Heart left ventricle (tissue), 16 donors: ENCODE measurements at places on chromosomes 12 and 14. TPM values are rescaled to one million over a fixed set of nuclear protein-coding genes. Genes with fewer than 3 reads are reported as not detected.

COQ10A gene
- 129 TPM for total RNA-seq

XPOT gene
- 25.2 TPM for total RNA-seq

- H3K4me3 ChIP-seq: no peak overlapping the region
- no peaks in the 10 kb centered on the region for H3K4me1 ChIP-seq
- H3K27ac ChIP-seq: no peak overlapping the region
- H3K27me3 ChIP-seq: no peaks in the 10 kb centered on the region
Observed at GRCh38 chr14:100749967-100750597, 23.4 kb downstream of the DLK1 start.

VRTN gene
- not detected for total RNA-seq

MTERF2 gene
- total RNA-seq: 46.1 TPM

- no peaks in the 10 kb centered on the region for H3K4me1 ChIP-seq
- no peak overlapping the region for H3K4me3 ChIP-seq
- H3K27ac ChIP-seq: no peak overlapping the region
Observed at GRCh38 chr12:68768431-68768939, 22.5 kb downstream of the SLC35E3 start.

DNA sequence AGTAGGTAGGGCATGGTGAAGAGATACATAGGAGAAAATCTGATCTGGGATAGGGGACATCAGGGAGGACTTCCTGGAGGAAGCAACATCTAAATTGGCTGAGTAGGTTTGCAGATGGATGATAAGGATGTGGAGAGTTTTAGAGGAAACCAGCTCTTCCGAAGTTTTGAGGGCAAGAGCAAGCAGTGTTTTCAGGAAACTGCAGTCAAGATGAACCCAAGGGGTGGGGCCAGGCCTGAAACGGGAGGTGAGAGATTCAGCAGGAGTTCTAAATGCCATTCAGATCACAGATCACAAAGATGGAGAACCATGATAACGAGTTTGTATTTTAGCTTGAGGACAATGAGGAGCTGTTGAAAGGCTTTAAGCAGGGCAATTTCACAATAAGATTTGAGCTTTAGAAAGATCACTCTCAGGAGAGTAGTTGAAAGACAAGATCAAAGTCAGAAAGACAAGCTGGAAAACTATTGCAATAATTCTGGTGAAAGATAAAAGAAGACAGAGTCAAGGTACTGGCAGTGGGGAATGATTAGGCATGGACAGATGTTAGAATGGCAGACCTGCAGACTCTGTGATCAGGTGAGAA lies 70.1 kb upstream of the PLXNC1 start:
- no peaks in the 10 kb centered on the region for H3K27me3 ChIP-seq
- H3K36me3 ChIP-seq: no peaks in the 10 kb centered on the region
- DNase-seq: no peak
- peaks cover 32% of the 10 kb centered on the region for H3K4me1 ChIP-seq
- H3K27ac ChIP-seq: no peak overlapping the region

DNA sequence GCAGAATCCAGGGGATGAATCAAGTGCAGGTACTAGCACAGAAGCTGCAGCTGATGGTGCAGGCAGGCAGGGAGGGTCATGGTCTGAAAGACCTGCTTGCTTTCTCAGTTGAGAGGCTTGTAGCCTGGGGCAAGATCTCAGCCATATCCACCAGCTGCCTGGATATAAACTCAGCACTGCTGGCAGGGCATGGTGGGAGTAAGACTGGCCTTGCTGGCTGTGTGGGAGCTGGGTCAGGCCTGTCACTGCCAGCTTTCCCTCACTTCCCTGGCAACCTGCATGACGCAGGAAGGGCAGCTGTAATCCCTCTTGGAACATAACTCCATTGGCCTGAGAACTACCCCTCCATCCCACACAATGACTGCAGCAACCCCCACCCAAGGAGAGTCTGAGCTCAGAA lies 230.1 kb downstream of the ANO6 start:
- H3K4me3 ChIP-seq: no peak overlapping the region
- no peak for DNase-seq
- no peaks in the 10 kb centered on the region for H3K4me1 ChIP-seq
- no peak overlapping the region for H3K27ac ChIP-seq
- no peaks in the 10 kb centered on the region for H3K27me3 ChIP-seq
- H3K36me3 ChIP-seq: no peaks in the 10 kb centered on the region

CLEC6A gene
- total RNA-seq: not detected

KCNK10 gene
- not detected for total RNA-seq

- peaks cover 71% of the 10 kb centered on the region for H3K36me3 ChIP-seq
- peak overlapping the region; percentile 63 for H3K27ac ChIP-seq
- H3K4me1 ChIP-seq: peaks cover 20% of the 10 kb centered on the region
- H3K27me3 ChIP-seq: no peaks in the 10 kb centered on the region
Observed at GRCh38 chr12:110024051-110024450, 24.3 kb downstream of the C12orf76 start.

- no peak overlapping the region for H3K27ac ChIP-seq
- H3K4me3 ChIP-seq: no peak overlapping the region
- H3K27me3 ChIP-seq: no peaks in the 10 kb centered on the region
- DNase-seq: no peak
- H3K4me1 ChIP-seq: no peaks in the 10 kb centered on the region
Observed at GRCh38 chr12:68868043-68868790, 60.2 kb downstream of the MDM2 start.

CDH24 gene
- 1.2 TPM for total RNA-seq

KRT5 gene
- not detected for total RNA-seq

GRCh38 chr12:24360461-24360860 lies 411.0 kb upstream of the SOX5 start:
- no peak overlapping the region for H3K4me3 ChIP-seq
- no peak for DNase-seq
- H3K4me1 ChIP-seq: no peaks in the 10 kb centered on the region
- H3K27ac ChIP-seq: no peak overlapping the region
- no peaks in the 10 kb centered on the region for H3K36me3 ChIP-seq
- H3K27me3 ChIP-seq: no peaks in the 10 kb centered on the region

DNA sequence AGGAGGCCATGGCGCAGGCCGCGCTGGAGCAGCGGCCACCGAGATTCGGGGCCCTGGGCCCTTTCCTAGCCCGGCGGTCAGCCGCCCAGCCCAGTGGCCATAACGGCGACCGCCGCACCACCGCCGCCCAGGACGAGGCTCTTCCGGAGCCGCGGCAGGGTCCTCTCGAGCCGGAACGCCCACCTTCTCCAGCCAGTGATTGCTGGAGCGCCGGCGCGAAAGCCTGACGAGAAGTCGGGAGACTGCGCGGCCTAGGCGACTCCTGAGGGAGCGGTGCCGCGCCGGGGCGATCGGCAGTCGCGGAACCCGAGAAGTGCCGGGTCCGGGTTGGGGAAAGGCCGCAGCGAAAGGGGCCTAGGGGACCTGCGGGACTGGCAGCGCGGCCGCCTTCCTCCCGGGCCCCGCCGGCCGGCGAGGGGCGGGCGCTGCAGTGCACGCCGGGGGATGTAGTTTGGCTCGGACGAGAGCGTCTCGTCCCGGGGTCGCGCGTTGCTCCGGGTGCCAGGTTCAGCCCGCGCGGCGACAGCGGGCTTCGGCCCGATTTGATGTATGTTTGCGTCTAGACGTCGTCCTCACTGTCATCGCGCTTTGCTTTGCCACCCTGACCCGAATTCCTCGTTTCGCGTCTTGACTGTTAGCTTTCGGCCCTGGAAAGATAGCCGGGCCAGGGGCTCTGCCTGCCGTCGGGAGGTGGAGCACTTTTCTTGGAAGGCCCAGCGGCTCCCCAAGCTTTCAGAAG lies at the start of gene VTI1B:
VTI1B (minus strand) TSS at position 153 of the 739 bp plus-strand sequence; CDS start at position 10, 143 bp downstream.
- peak within 1 kb of the TSS; percentile 99 for H3K27ac ChIP-seq
- no peaks in the 10 kb centered on the region for H3K27me3 ChIP-seq
- H3K4me1 ChIP-seq: peaks cover 4% of the 10 kb centered on the region
- H3K36me3 ChIP-seq: peaks cover 20% of the 10 kb centered on the region
- peak within 1 kb of the TSS; percentile 100 for H3K4me3 ChIP-seq
- peak; percentile 90 for DNase-seq

DNA sequence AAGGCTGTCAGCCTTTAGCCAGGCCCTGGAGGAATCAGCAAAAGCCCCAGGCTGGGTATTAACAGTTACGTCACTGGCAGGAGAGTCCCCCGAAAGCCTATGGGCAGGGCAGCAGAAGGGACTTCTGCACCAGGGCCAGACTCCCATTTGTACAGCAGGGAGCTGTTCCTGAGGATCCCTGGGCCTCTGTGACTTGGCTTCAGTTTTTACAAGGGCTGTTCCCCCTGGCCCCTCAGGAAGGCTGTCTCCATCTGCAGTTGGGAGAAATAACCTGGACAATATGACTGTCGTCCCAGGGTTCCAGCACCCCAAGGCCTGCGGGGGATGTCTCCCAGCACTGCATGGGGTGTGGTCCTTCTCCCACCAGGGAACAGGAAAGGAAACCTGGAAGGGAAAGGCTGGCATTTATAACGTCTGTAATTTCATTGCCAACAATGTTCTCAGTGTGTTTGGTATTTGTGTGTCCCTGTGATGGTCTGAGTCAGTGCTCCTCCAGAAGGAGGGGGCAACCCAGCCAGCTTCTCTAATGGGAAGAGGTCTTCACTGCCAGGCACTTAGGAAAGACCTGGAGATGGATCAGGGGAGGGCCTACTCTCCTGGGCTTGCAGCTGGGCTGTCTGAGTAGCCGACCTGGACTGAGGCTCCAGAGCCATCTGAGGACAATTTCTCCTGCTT lies 42.4 kb downstream of the ERH start:
- peaks cover 14% of the 10 kb centered on the region for H3K4me1 ChIP-seq
- DNase-seq: peak; percentile 59
- H3K27me3 ChIP-seq: no peaks in the 10 kb centered on the region
- peak overlapping the region; percentile 35 for H3K27ac ChIP-seq
- H3K4me3 ChIP-seq: no peak overlapping the region

FAM90A1 gene
- total RNA-seq: 0.16 TPM
